ENCODE measurements at places on chromosomes 6 and 20. TPM values are rescaled to one million over a fixed set of nuclear protein-coding genes. Genes with fewer than 3 reads are reported as not detected.

DNA sequence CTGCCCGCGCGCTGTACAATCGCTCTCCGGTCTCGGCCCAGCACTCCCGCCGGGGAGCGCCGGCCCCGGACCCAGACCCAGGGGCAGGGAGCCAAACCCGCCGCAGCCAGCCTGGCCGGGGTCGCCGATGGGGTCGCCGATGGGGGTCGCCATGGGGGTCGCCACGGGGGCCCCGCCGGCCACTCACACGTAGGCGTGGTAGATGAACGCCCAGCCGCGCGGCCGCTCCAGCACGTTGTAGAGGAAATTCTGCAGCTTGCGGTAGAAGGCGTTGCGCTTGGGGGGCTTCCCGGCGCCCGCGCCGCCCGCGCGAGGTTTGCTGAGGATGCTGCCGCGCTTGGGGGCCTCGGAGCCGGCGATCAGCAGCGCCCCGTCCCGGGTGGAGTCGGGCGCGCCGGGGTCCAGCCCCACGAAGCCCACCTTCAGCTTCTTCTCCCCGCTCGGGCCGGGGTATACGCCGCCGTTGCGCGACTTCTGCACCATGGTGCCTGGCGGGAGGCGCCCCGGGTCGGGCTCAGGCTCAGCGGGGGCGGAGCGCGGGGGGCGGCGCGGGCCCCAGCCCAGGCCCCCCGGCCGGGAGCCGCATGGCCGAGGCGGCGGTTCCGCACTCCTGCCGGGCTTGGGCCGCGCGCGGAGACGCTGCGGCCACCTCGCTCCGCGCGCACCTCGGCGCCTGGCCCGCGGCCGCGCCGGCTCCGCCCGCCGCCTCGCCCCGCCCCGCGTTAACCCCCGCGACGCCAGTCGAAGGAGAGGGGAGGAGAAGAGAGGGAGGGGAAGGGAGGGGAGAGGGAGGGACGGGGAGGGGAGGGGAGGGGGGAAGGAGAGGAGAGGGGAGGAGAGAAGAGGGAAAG lies at the start of gene KCNQ2:
KCNQ2 (minus strand) TSS at position 675 of the 851 bp plus-strand sequence; CDS start at position 483, 192 bp downstream.
- peak; percentile 47 for ATAC-seq

- ATAC-seq = no peak
Measured at GRCh38 chr6:52871621-52872020, 31.0 kb upstream of the GSTA5 start.

DNA sequence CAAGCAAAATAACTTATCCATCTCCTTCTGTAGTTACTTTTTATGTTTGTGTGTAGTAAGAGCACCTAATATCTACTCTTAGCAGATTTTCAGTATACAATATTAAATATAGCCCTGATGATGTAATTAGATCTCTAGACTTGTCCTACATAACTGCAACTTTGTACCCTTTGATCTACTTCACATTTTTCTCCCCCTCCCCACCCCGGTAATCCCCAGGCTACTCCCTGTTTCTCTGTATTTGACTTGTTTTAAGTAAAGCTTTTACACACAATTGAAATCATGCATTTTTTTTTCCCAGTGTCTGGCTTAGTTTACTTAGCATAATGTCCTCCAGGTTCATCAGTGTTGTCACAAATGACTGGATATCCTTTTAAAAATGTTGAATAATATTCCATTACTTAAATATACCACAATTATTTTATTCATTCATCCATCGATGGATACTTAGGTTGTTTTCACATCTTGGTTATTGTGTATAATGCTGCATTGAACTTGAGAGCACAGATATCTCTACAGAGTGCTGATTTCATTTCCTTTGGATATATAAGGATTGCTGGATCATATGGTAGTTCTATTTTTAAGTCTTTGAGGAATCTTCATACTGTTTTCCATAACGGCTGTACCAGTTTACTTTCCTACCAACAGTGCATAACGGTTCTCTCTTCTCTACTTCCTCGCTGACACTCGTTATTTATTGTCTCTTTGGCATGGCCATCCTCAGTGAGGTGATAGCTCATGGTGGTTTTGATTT lies 212.7 kb downstream of the CDKAL1 start:
- ATAC-seq = no peak

GRCh38 chr6:125307150-125307838 lies 5.5 kb upstream of the HDDC2 start:
- no peak for ATAC-seq

DNA sequence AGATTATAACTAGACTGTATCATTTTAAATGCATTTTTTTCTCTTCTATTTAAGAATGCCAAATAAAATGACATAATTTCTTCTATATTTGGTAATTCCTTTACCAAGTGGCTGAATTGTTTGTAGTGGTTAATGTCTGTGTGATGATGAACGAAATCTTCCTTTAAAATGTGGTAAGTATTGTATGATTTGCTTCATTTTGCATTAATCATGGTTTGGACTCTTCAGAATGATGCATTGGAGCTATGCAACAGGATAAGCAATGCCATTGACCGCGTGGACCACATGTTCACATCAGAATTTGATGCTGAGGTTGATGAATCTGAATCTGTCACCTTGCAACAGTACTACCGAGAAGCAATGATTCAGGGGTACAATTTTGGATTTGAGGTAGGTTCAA lies 99.6 kb downstream of the MAP3K4 start:
- ATAC-seq = no peak

GRCh38 chr20:46974669-46975434 lies 80.2 kb downstream of the EYA2 start:
- ATAC-seq = no peak

DNA sequence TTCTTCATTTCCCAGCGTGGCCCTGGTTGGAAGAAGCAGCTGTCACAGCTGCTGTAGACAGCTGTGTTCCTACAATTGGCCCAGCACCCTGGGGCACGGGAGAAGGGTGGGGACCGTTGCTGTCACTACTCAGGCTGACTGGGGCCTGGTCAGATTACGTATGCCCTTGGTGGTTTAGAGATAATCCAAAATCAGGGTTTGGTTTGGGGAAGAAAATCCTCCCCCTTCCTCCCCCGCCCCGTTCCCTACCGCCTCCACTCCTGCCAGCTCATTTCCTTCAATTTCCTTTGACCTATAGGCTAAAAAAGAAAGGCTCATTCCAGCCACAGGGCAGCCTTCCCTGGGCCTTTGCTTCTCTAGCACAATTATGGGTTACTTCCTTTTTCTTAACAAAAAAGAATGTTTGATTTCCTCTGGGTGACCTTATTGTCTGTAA lies 292.7 kb downstream of the ESR1 start:
- ATAC-seq = no peak

DNA sequence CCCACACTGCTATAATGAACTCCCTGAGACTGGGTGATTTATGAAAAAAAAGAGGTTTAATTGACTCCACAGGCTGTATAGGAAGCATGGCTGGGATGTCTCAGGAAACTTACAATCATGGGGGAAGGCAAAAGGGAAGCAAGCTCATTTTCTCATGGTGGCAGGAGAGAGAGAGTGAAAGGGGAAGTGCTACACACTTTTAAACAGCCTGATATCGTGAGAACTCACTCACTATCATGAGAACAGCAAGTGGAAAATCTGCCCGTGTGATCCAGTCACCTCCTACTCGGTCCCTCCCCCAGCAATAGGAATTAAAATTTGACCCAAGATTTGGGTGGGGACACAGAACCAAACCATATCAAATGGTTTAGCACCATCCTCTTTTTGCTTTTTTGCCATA lies 116.6 kb upstream of the CEP162 start:
- no peak for ATAC-seq

DNA sequence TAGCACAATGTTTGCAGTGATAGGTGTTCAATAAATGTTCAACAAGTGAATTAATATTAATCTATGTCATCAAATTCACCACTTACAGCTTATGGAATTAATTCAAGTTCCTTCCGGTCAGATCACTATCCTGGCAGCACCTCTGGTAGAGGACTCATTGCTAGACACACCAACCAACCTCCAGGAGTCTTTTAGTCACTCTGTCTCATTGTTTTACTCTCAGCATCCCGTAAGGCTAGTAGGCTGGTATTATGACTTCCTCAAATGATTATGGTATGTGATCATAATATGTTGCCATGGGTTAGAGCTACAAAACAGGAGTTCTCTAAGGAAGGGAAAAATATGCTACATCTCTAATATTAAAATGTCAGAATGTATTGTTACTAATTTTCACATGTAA lies 21.7 kb upstream of the MMS22L start:
- ATAC-seq = no peak

DNA sequence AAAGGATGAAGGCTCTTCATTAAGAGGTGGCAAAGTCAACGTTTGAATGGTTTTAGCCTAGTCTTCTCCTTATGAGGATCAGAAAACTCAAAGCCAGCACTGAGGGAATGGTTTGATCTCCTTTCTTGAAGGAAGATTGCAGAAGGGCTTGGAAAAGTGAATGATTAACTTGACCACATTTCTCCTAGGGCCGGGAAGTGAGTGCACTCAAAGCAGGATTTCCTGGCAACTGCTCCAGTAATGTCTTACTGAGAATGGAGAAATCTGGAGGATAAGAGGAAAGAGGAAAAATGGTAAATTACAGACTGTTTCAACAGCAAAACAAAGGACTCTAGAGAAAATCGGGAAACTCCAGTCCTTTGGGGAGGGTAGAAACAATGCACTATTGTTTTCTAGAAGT lies 189.0 kb upstream of the FOXA2 start:
- ATAC-seq = no peak

DNA sequence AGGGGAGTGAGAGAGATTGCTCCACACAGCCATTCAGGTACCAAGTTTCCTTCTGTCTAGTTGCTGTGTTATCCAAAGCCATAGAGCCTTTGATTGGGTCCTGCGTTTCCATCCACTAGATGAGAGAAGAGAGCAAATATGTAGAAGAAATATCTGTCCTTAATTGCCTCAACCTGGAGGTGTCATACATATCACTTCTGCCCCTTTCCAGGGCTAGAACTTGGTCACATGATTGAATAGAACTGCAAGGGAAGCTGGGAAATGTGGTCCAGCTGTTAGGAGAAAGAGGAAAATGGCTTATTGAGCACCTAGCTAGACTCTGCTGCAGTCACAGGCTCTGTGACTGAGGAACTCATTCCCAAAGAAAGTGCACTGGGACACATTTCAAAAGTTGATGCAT lies 115.6 kb upstream of the JAG1 start:
- peak; percentile 31 for ATAC-seq

DNA sequence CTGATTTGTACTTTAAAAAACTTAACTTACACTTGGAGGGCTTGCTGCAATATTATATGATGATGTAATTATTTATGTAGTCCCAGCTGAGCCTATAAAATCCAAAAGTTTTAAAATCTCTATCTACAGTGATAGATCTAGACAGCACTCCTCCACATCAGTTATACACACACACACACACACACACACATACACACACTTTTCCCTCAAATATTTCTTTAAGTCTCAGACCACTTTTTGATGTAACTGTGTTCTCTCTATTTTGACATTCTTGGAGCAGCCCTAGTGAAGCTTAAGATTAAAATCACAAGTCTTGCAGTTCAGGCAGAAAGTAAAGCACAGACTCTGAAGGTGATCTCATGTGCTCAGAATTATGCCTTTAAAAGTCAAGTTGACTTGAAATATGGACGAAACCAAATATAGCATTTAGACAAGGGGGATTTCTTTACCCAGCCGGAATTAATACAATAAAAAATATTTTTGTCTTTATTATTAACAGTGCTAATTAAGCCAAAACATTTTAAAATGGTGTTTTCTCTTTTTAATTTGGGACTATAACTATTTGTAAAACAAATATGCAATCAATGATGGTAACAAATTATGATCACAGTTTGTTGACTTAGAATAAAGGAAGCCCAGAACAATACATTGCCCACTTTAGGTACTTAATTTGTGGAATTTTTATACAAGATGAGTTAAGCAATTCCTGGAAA lies 63.5 kb upstream of the TMEM30A start:
- ATAC-seq = no peak

- no peak for ATAC-seq
Measured at GRCh38 chr6:15480525-15480924, 182.3 kb downstream of the DTNBP1 start.

DNA sequence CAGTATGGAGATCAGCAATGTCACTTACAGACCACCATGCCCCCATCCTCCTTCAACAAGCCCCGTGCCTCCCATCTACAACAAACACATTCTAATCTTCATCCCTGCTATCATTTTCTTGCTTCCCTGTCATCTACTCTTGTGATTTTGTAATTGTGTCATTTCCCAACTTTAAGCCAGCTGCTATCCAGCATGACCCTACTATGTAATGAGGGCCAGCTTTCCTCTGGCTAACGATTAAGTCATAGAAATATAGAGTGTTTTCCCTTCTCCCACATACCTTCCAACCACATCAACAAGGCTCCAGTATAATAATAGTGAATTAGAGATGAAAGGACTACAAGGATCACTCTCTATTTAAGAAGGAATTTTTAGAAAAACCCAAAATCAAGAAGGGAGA lies 607.0 kb downstream of the TENT5A start:
- ATAC-seq = no peak

DNA sequence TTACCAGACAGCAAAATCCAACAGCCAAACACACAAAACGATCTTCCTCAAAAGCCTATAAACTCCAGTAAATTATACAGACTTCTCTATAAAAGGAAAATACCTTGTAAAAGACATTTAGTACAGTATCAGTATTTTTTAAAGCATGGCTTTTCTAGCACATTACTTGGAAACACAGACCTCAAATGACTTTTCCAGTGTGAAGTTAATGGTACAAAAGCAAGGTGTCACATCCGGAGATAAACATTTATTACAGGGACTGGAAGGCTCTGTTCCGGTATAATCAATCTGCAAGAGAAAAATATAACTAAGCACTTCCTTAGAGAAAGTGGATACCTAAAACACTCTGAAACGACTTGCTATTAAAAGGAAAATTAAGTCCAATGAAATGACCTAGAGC lies 17.1 kb downstream of the TMEM30A start:
- ATAC-seq = no peak

- no peak for ATAC-seq
Measured at GRCh38 chr6:139373154-139373927, 1.1 kb downstream of the CITED2 start.

DNA sequence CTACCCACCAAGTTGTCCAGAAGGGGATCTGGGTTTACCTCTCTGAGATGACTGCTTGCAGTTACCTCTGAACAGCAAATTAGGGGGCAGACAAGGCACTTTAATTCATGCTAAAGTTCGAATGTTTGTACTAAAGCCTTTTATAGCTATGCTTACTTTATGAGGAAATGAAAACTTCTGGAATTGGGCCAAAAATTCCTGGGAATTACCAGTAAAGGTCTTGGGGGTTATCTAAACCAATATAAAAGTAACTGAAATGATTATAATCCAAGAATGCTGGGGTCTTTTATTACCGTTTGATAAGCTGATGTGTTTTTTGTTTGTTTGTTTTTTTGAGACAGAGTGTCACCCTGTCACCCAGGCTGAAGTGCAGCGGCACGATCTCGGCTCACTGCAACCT lies 7.9 kb upstream of the LZTS3 start:
- no peak for ATAC-seq

GRCh38 chr20:14566505-14566904 lies 229.1 kb upstream of the FLRT3 start:
- ATAC-seq = no peak

IL17F gene
- not detected for total RNA-seq

DYNLT2 gene
- total RNA-seq = 2.4 TPM

SCAND1 gene
- total RNA-seq = 55.1 TPM

SLC17A2 gene
- total RNA-seq = not detected

WFDC11 gene
- total RNA-seq = not detected

C6orf62 gene
- total RNA-seq = 147 TPM

TREML1 gene
- not detected for total RNA-seq

HLA-DOA gene
- 0.57 TPM for total RNA-seq

LRRC73 gene
- 0.79 TPM for total RNA-seq
